WERI-Rb-1 (cell line): ENCODE measurements at places on chromosomes 5 and 9.

DNA sequence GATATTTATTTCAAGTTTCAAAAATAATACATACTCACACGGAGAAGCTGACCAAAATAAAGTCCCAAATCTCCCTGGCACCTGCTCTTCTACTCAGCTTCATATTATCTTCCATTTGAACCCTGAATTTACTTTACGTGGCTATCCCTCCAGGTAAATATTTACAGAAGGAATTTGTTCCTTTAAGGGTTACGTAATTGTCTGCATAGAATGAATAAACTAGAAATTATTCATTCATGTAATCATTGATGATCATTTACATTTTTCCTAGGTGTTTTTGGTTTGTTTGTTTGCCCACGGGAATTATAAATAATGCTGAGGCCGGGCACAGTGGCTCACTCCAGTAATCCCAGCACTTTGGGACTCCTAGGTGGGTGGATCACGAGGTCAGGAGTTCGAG lies 251.2 kb downstream of the PLK2 start:
- DNase-seq: no peak

- no peak for DNase-seq
Measured at GRCh38 chr5:72167804-72168203, 60.5 kb downstream of the MAP1B start.

- no peak for DNase-seq
Measured at GRCh38 chr9:95095641-95096355, 221.7 kb downstream of the FANCC start.

- no peak for DNase-seq
Measured at GRCh38 chr5:115571441-115571878, 26.9 kb upstream of the FEM1C start.

GRCh38 chr9:20538956-20539355 lies 83.3 kb downstream of the MLLT3 start:
- DNase-seq: no peak
